MCF 10A (cell line): ENCODE measurements at places on chromosomes 2 and 18.
A peak's percentile ranks its signal among the peaks of the same experiment; 100 is the strongest.

GRCh38 chr2:108220942-108221541 is 18.7 kb upstream of the SULT1C3 start:
- no peak for DNase-seq

GRCh38 chr2:26475832-26476501 is 2.0 kb downstream of the OTOF start:
- no peak for DNase-seq

DNA sequence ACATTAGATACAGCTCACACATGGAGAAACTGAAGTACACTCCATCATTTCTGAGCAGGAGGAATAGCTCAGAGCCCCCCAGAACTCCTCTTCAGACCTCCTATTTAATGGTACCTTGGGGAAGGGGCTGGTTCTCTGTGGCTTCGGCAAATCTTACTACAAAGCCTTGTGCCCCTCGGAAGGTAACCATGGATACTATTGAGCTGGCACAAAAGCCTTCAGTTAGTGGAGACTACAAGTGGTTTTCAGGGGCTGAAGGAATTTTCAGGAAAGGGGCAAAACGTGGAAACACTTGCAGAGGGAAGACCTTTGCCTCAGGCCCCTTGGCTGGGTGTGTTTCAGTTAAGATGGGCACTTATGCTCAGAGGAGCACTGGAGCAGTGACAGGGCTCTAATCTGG is 1.1 kb upstream of the FAM237A start:
- no peak for DNase-seq

DNA sequence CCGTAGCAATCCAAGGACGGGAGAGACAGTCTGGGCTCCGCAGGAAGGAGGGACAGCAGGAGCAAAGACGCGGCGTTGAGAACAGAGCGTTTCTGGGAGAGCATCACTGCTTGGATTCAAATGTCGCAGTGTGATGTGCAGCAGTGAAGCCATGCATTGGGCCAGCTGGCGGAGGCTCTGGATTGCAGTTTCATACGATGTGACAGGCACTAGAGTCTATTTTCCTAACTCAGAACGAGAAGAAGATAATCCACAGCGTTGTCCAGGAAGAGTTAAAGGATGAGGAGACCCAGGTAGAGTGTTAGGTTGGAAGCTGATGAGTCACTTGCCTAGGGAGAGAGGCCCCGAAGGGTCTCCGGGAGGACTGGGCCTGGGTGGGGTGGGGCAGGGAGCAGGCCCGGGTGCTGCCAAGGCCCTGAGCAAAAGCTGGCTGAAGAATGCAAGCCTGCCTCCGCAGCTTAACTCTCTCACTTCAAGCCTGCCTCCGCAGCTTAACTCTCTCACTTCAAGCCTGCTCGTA is 17.7 kb upstream of the SEMA4C start:
- DNase-seq, result no peak

- DNase-seq, result peak; percentile 49
These were observed 80.1 kb upstream of the CTDP1 start for GRCh38 chr18:79599441-79599931.

DNA sequence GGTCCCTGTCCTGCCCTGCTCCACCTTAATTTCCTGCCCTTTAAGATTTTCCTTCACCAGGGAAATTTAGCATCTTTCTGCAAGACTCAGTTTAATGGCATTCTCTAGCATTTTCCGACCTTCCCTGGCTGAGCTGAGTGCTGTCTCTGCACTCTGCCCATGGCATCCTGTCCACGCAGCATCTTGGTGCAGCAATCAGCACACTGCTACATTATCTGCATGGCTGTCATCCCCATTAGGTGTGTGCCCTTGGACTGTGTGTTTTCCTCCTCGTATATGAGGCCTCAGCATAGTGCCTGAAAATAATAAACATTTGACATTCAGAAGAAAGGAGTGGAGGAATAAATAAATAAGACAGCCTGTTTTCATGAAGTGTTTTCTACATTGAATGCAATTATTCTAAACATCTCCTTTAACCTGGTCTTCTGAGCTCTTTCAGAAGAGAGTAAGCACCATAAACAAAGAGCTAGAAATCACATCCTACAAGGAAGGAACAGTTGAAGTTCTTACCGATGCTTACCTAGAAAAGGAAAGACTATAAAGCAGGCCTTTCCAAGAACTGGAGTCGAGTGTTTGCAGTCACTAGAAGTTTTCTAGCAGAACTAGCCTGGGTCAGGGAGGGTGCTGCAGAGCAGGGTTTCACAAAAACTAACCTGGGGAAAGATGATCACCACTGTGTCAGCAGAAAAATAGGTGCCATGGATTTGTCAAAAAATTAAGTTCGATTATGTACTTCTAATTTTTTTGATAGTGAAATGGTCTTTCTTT is 131.4 kb upstream of the ITGB6 start:
- no peak for DNase-seq
